Stimulated activated memory B cell treated with anti-CD40 and anti-IgM and Interleukin-4, amounts not matched to agents 10 μg/mL and 1 μg/mL and 100 μg/mL, for 72 hours (primary cell): ENCODE measurements at places on chromosomes 3 and 15.

- no peaks in the 10 kb centered on the region for H3K27me3 ChIP-seq
- peak; percentile 56 for ATAC-seq
- peaks cover 1% of the 10 kb centered on the region for H3K36me3 ChIP-seq
- H3K27ac ChIP-seq, result peak overlapping the region; percentile 4
- no peak overlapping the region for H3K4me3 ChIP-seq
Observed at GRCh38 chr3:64039332-64039731, 16.0 kb upstream of the PSMD6 start.

- no peak for ATAC-seq
- peaks cover 7% of the 10 kb centered on the region for H3K4me1 ChIP-seq
- peaks cover 28% of the 10 kb centered on the region for H3K27me3 ChIP-seq
- no peak overlapping the region for H3K4me3 ChIP-seq
Observed at GRCh38 chr3:123311201-123311600, 109.5 kb downstream of the SEC22A start.

DNA sequence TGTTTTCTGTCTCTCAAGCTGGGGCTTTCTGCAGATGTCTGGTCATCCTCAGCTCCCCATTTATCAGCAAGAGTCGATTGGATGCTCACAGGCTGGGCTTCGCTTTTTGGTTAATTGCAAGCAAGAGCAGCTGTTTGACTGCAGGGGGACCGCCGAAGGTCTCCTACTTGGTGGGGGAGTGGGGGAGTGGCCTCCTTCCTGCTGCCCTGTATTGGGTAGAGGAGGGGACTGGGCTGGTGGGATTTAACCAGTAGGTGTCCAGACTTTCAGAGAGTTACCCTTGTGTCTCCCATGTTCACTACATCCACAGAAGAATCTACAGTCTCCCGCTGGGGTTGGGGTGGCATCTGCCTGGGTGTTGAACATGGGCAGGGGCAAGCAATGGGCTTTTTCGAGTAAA, 78.7 kb downstream of the PLXNA1 start:
- no peak overlapping the region for H3K27ac ChIP-seq
- no peaks in the 10 kb centered on the region for H3K4me1 ChIP-seq
- H3K36me3 ChIP-seq, result no peaks in the 10 kb centered on the region

- peaks cover 25% of the 10 kb centered on the region for H3K4me1 ChIP-seq
- H3K36me3 ChIP-seq, result no peaks in the 10 kb centered on the region
- ATAC-seq, result peak; percentile 87
- H3K27ac ChIP-seq, result peak overlapping the region; percentile 64
- peak overlapping the region; percentile 49 for H3K4me3 ChIP-seq
Observed at GRCh38 chr3:194194051-194194756, 58.3 kb downstream of the HES1 start.

GRCh38 chr3:23537101-23537551, 268.6 kb upstream of the UBE2E1 start:
- no peak overlapping the region for H3K4me3 ChIP-seq
- H3K4me1 ChIP-seq, result no peaks in the 10 kb centered on the region
- H3K36me3 ChIP-seq, result peaks cover 26% of the 10 kb centered on the region

DNA sequence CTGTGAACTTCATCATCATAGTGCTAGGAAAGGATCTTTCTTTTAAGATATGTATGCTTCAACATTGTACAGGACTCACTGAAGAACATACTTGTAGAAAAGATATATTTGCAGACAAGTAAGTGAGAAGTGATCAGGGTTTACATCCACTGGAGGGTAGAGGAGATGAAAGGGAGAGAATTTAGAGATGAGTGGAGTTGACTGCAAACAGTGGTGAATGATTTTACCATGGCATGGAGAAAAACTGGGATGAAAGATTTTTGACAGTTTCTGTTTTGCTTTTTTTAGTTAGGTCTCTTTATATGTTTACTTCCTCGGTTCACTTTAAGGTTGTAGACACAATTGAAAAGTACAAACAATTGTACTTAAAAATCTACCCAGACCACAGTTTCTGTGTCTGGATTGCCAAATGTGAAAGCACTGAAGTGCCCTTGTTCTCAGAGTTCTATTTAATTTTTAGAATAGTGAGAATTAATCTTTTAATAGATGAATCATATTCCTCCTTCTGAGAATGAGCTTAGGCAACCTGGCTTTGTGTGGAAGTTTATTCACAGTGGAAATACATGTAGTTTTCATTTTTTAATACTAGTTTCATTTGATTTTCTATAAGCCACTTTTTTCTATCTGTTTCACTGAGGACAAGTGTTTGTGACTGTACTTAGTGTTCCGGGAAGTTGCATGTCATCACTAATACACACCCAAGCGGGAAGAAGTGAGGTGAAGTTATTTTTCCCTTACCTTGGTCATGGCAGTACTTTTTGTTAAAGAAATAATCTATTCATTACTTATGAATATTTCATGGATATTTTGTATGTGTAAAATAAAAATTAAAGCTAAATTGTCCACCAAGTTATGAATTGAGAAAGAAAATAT, 1.8 kb upstream of the GPR171 start:
- H3K27ac ChIP-seq, result no peak overlapping the region
- H3K36me3 ChIP-seq, result no peaks in the 10 kb centered on the region
- H3K4me1 ChIP-seq, result peaks cover 2% of the 10 kb centered on the region

GRCh38 chr3:177599837-177600236, 402.6 kb upstream of the TBL1XR1 start:
- H3K4me3 ChIP-seq, result no peak overlapping the region
- no peaks in the 10 kb centered on the region for H3K27me3 ChIP-seq
- no peaks in the 10 kb centered on the region for H3K36me3 ChIP-seq

DNA sequence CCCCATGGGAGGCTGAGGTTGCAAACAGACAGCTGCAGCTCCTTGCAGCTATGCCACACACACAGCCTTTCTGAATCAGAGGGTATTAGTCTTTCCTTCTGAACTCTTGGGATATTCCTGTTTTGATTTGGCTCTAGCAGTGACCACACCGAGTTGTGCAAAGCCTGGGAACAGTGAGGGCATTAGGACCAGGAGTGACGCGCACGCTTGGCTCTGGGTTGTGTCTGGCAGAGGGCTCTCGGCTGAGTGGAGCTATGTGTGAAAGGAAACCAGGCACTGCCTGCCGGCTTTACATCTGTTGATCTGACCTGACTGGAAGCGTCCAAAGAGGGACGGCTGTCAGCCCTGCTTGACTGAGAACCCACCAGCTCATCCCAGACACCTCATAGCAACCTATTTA, at the start of gene GALNT15:
TSS of gene GALNT15 (plus strand) at position 292 of the 400 bp plus-strand sequence. CDS start 472 bp downstream, outside the sequence.
- H3K27ac ChIP-seq, result no peak within 1 kb of the TSS
- ATAC-seq, result no peak
- no peak within 1 kb of the TSS for H3K4me3 ChIP-seq

GRCh38 chr15:76972389-76973361, 22.3 kb upstream of the PSTPIP1 start:
- no peaks in the 10 kb centered on the region for H3K27me3 ChIP-seq
- H3K36me3 ChIP-seq, result no peaks in the 10 kb centered on the region
- no peak for ATAC-seq
- H3K4me3 ChIP-seq, result no peak overlapping the region
- no peak overlapping the region for H3K27ac ChIP-seq

DNA sequence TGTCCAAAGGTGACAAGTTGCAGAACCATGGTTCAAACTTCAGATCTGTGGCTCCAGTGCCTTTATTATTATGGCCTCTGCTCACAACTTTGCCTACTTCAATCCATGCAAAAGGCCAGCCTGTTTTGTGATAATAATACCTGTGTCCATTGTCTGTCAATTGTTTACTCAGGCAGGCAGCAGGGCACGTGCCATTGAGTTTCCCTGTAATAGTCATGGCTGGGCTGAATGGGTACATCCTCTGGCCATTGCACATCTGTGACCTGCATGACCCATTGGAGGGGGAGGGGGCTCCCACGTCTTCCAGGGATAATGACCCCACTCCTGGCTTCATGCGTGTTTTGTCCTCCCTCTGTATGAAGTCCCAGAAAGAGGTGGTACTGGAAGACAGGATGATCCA, 215.4 kb downstream of the SSR3 start:
- H3K27me3 ChIP-seq, result peaks cover 41% of the 10 kb centered on the region
- ATAC-seq, result no peak
- H3K4me1 ChIP-seq, result peaks cover 12% of the 10 kb centered on the region
- no peak overlapping the region for H3K4me3 ChIP-seq
- H3K36me3 ChIP-seq, result no peaks in the 10 kb centered on the region
